Stimulated activated CD4-positive, alpha-beta T cell treated with anti-CD3 and anti-CD28 coated beads, Interleukin-12 subunit alpha, Interleukin-12 subunit beta, amount 100 ng/mL, for 4 hours (primary cell): ENCODE measurements at places on chromosomes 1 and 21.

DNA sequence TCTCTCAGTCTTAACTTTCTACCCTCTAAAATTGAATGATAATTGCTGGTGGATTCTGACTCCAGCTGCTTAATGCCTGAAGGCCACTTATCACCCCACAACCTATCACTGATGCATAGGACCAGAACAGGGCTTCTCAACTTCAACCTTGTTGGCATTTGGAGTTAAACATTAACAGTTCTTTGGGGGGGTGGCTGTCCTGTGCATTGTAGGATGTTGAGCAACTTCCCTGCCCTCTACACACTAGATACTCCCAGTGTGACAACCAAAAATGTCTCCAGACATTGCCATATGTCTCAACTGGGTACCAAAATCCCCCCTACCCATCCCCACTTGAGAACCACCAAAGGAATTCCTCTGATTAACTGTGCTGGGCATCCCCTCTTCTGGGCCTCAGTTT, 275.4 kb upstream of the TMEM51 start:
- DNase-seq: no peak

- DNase-seq: no peak
Observed at GRCh38 chr1:3727042-3727824, 25.0 kb upstream of the CCDC27 start.

DNA sequence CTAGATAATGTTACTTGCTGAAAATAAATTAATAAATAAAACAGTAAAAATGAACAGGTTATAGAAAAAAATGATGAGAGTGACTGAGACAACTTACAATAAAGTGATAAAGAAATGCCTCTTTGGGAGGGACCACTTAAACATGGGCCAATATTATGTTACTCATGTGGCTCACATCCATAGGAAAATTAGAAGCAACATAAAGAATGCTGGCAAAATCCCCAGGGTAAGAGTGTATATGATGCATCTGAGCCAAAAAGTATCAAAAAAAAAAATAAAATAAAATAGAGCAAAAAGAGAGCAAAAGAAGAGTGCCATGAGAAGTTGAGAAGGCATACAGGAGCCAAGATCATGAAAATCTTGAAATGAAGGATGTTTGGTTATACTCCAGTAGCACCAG, 818.0 kb downstream of the LTN1 start:
- DNase-seq: no peak

GRCh38 chr1:152160576-152160975, 1.5 kb upstream of the RPTN start:
- no peak for DNase-seq

GRCh38 chr1:246187834-246188372, 319.2 kb downstream of the SMYD3 start:
- DNase-seq: no peak

DNA sequence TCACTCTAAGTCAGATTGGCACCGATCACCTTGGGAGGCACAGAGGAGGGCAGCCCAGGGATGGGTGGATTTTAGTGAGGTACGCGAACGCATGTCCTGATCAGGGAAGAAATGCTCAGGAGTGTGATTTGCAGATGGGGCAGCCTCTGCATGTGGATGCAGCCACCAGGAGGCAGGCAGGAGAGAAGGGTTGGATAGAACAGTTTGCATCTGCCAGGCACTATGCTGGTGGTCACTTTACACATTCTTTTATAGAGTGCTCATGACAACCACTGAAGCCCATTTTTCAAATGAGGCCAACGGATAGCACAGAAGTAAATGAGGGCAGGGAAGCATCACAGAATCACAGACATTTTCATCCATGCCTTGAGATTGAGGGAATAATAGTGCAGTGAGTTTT, 5.7 kb downstream of the LAMB3 start:
- DNase-seq: no peak

- no peak for DNase-seq
Observed at GRCh38 chr1:18484721-18485120, 4.0 kb downstream of the KLHDC7A start.

DNA sequence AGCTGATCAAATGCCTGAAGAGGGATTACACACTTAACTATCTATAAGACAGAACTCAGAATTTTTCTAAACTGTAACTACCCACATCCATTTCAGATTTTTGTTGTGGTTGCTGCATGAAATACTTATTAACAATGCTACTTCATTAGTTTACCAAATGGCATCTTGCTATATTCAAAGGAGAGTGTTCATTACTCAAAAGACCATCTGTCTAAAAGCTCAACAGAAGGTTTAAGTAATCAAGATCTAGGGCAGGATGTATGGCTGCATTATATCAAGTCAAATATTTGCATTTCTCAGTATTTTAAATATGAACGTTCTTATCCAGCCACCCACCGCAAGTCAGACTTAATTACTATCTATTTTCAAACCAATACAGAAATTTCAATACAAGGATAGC, 79.9 kb downstream of the SIPA1L2 start:
- DNase-seq: no peak

- DNase-seq: no peak
Observed at GRCh38 chr1:159987186-159987585, 33.1 kb upstream of the SLAMF9 start.

DNA sequence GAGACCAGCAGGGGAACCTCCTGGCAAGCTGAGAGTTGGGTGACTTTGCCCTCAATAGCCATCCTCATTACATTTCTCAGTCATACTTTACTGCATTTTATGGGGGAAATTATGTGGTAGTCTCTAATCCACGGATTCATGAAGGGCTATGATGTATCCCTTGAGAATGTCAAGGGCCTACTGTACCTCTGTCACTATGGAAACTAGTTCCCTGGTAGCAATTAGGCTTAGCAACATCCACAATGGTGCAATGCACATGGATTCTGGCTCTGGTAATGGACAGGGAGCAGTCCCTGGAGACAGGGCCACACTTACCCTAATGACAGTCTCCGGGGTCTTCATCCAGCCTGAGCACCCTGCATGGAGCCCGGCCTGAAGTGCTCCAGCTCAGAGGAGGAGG, 26.5 kb downstream of the LRRN2 start:
- DNase-seq: no peak

DNA sequence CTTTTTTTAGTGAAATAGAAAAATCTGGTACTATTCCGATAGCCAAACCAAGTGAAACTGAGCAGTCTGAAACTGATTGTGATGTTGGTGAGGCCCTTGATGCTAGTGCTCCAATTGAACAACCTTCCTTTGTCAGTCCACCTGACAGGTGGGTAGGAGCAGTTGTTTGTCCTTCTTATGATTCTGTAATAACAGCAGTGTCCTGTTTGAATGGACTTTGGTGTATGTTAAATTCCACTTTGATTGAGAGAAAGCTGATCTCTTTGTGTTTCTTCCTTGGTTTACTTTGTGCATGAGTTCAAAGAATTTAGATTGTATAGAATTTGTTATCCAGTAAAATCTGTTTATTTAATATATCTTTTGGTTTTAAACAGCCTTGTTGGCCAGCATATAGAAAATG, 24.3 kb downstream of the SUCO start:
- no peak for DNase-seq

DNA sequence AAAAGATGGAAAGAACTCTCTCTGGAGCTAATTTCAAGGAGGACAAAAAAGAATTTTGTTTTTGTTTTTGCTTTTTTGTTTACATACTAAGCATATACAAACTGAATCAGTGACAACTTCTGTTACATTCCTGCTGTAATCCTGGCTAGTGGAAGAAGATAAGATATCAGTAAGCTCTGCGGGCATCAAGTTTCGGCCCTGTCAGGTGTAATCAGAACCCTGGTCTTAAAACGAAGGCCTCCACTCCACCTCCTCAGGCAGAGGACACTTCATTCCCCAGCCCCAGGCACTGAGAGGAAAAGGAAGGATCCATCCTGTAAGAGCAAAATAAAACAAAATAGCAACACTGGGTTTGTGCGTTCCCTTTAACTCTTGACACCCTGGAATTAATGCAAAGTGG, 88.9 kb upstream of the ARHGAP29 start:
- DNase-seq: no peak

DNA sequence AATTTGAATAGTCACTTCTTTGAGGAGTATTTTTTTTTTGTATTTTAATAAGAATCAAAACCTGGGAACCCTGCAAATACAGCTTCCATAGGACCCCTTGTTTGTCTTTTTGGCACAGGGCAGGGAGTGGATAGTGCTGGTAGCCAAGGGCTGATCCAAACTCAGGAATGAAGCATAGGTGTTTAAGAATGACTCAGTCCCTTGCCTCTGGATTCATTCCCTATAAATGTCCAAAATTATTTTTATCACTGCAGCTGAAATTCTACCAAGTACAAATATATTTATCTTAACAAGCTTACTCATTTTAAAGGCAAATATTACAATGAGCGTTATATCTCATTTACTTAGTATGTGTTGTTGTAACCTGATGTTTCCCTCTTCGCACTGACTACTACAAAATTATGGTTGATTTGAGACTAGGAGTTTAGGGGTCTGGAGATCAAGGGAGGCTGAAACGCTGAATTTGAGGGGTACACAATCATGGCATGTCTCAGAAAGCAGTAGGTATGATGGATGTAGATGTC, 278.6 kb upstream of the LYPLAL1 start:
- DNase-seq: no peak

DNA sequence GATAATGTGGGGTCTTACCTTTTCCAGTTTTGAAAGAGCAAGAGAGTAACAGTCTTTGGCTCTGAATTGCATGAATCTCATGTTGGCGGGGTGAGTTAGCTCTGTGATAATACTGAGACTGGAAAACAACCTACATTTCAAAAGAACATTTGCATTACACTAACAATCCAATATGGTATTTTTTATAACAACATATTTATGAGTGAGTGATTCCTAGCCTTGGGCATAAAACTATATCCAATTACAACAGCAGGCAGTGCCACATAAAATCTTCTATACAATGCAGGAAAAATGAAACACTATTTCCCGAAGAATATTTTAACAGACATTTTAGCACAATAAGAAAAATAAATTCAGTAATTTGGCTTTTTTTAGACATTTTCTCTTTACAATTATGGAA, 303.0 kb downstream of the KCNT2 start:
- no peak for DNase-seq

- DNase-seq: no peak
Observed at GRCh38 chr1:34113887-34114286, 51.1 kb downstream of the CSMD2 start.

DNA sequence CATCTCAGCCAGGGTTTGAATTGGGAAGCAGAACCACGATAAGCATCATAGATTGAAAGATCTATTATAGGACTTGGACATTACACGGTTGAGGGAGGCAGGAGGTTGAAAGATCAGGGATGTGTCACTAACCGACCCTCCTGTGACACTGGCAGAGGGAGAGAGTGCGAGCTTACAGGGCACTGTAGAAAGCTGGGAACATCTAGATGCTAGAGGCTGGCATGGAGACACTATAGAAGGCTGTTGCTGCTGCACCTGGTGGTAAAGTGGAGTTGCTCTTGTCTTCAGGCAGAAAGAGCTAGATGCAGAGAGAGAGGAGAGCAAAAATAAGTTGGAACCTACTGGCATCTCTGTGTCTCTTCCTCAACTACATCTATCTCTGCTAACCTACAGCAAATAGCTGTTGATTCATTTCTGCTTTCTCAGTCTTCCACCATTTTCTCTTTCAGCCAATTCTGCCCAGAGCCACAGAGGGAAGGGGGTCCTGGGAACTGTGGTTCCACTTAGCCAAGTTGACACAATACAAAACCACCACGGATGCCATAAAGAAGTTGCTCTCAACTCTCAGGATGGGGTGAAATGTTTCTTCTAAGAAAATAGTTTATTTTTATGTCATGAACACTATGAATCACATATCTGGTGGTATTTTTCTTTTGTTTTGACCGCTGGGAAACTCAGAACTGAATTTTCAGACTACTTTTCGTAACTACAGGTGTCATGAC, 155.9 kb downstream of the ZNF281 start:
- DNase-seq: no peak

- no peak for DNase-seq
Observed at GRCh38 chr1:210445485-210445884, 116.8 kb downstream of the HHAT start.

GRCh38 chr1:69441496-69441895, 126.2 kb upstream of the LRRC7 start:
- no peak for DNase-seq

DNA sequence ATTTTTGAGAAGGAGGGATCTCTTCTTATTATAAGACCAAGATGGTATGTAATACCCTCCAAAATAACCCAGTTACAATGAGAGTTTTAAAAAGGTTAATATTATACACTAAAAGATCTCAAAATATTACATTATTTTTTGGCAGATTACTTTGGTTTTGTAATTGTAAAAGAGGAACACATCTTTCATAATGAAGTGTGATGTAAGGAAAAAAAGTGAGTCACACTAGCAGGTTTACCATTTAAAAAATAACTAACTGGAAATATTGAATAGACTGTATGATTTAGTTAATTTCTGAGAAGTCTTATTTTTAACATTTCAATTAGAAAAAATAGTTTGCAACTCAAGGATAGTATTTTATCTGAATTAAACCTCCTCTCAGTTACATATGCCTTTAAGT, 1.1 kb downstream of the F5 start:
- no peak for DNase-seq

DNA sequence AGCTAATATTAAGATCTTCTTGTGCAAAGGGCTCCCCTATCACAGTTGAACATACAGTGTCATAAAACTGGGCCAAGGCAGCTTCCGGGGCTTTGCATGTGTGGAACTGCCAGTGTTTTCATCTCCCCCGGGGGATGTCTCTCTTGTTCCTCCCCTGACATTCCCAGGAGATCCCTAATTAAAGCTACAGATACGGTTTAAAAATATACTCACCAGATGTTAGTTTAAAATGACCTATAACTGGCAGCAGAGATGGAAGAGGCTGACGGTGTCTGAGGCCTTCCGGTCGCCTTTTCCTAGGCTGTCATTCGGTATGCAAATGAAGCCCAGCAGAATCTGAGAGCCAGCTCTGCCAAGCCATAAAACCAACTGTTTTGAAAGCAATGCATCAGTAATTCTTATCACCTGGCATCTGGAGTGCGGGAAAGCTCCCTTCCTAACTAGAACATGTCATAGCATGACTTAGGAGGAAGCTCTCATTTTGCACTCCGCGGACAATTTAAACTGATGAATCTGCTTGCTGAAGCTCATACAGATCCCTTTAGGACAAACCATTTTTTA, 436.5 kb upstream of the VAMP3 start:
- DNase-seq: no peak

DNA sequence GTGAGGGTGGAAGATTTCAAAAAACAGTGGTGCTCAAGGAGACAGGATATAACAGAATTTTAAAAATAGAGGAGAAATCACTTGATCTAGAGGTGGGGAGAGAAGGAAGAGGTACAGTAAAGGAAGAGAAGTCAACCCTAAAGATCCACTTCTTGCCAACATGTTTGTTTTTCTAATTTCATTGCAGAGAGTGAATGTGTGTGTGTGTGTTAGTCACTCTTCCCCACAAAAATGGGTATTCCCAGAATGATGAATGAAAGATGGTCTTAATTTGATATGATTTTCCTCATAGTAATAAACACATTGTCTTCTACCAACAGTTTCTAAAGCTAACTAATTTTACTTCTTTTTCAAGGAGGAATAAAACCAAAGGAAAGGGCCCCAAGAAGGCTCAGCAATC, 74.2 kb upstream of the NGF start:
- DNase-seq: no peak

GRCh38 chr1:192669174-192669573, 33.2 kb downstream of the RGS13 start:
- no peak for DNase-seq

GRCh38 chr1:32104127-32104526, 3.7 kb upstream of the KPNA6 start:
- no peak for DNase-seq

- DNase-seq: peak; percentile 3
Observed at GRCh38 chr1:171841931-171842761, 848 bp downstream of the DNM3 start.
